ENCODE measurements at places on chromosomes 4 and X. TPM values are rescaled to one million over a fixed set of nuclear protein-coding genes. Genes with fewer than 3 reads are reported as not detected.

GRCh38 chrX:13808293-13808692 lies 8.6 kb downstream of the GPM6B start:
- no peak overlapping the region for H3K27ac ChIP-seq
- H3K4me3 ChIP-seq = no peak overlapping the region
- no peaks in the 10 kb centered on the region for H3K4me1 ChIP-seq
- H3K27me3 ChIP-seq = peaks cover 10% of the 10 kb centered on the region
- H3K36me3 ChIP-seq = no peaks in the 10 kb centered on the region

DNA sequence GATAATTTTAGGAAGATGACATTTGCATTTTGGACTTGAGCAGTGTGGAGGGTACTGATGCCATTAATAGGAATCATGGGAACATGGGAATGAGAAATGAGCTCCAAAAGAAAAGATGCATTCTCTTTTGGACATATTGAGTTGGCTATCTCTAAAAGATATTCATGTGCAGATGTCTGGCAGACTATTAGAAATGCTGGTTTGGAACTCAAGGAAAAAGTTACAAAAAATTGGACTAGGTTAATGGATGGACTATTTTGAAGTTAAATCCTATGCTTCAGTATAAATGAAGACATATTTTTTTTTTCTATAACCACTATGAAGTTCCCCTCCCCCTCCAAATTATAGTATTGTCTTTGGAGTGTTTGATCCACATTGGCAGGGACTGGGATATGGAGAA lies 3.6 kb upstream of the LIMCH1 start:
- H3K4me1 ChIP-seq = peaks cover 12% of the 10 kb centered on the region
- H3K36me3 ChIP-seq = no peaks in the 10 kb centered on the region
- H3K4me3 ChIP-seq = no peak overlapping the region
- H3K27me3 ChIP-seq = no peaks in the 10 kb centered on the region
- no peak overlapping the region for H3K27ac ChIP-seq

Gene CXCL5
- total RNA-seq = 35.0 TPM

DNA sequence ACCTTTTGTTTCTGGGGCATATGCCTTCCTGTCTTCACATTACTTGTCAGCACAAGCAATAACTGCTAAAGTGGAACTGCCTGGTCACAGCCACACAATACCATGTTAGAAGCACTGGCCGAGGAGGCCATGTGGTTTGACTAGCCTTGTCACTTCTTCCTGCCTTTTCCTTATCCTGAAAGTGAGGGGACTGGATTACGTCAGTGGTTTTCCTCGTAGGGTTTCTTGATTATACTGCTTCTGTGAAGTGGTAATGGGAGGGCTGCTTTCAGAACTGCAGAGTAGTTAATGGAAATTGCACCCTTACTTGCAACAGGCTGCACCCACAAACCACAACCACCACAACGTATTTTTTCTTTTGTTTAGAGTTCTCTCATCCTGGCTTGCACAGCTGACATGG lies 26.6 kb downstream of the ZRSR2 start:
- H3K4me3 ChIP-seq = no peak overlapping the region
- no peaks in the 10 kb centered on the region for H3K36me3 ChIP-seq
- DNase-seq = no peak
- H3K27me3 ChIP-seq = no peaks in the 10 kb centered on the region
- no peak overlapping the region for H3K27ac ChIP-seq

DNA sequence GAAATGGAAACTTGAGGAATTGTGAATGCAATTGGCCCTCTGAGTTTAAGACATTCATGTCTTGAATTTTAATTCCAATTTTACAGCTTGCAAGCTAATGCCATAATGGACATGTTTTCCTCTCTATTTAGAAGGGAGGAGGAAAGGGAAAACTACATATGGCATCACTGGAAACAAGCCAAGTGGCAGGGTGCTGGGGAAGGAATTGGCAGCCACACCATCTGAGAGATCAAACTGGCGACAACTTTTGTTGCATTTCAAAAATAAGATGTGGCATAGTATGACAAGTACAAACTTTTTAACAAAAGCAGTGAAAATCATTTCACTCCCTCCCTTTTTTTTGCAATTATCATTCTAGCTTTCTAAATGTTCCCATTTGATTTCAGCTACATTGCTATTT lies 615.6 kb downstream of the CENPC start:
- H3K27me3 ChIP-seq = no peaks in the 10 kb centered on the region
- no peak for DNase-seq
- H3K27ac ChIP-seq = no peak overlapping the region
- no peaks in the 10 kb centered on the region for H3K4me1 ChIP-seq
- H3K4me3 ChIP-seq = no peak overlapping the region

GRCh38 chr4:182513587-182514291 lies 270.5 kb downstream of the TENM3 start:
- no peaks in the 10 kb centered on the region for H3K27me3 ChIP-seq
- no peak overlapping the region for H3K27ac ChIP-seq
- no peaks in the 10 kb centered on the region for H3K4me1 ChIP-seq
- no peak overlapping the region for H3K4me3 ChIP-seq

DNA sequence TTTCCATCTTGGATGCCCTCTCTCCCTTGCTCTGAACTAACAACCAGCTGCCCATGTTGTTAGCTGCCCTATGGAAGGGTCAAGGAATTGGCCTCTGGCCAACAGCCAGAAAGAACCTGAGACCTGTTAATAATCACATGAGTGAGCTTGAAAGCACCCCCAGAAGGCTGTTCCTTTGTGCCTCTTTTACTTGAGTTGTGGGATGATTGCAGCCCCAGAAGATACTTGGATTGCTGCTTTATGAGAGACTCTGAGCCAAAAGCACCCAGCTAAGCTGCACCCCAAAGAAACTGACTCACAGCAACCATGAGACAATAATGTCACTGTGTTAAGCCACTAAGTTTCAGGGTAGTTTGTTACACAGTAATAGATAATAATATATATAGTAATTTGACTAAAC lies 73.3 kb downstream of the FRYL start:
- no peaks in the 10 kb centered on the region for H3K27me3 ChIP-seq
- no peak overlapping the region for H3K4me3 ChIP-seq
- H3K36me3 ChIP-seq = peaks cover 12% of the 10 kb centered on the region

Gene CLTRN
- total RNA-seq = 1.3 TPM

GRCh38 chr4:136121426-136121825 lies 1410.9 kb downstream of the PCDH18 start:
- no peak for DNase-seq
- H3K27ac ChIP-seq = no peak overlapping the region
- no peaks in the 10 kb centered on the region for H3K4me1 ChIP-seq
- H3K27me3 ChIP-seq = no peaks in the 10 kb centered on the region
- H3K36me3 ChIP-seq = no peaks in the 10 kb centered on the region
- H3K4me3 ChIP-seq = no peak overlapping the region
